NCI-H1436 (cell line): ENCODE measurements at places on chromosomes 16 and 17.

DNA sequence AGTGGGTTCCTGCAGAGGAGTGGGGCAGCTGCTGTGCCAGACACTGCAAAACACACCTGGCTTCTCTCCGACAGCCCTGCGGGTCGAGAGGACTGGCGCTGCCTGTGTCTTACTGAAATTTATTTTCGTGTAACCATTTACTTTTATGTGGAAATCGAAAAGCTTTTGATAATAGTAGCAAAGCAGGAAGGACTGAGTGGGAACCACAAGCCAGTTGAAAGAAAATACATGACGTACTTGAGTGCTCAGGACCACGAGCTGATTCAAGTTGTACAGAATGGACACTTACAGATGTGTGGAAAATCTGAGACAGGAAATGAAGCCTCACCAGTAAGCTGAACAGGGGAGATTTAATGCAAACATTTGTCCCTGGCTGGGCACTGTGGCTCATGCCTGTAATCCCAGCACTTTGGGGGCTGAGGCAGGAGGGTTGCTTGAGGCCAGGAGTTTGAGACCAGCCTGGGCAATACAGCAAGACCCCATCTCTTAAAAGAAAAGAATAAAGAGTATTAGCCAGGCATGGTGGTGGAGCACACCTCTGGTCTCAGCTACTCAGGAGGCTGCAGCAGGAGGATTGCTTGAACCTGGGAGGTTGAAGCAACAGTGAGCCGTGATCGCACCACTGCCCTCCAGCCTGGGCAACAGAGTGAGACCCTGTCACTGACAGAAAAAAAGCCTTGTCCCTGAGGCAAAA lies 11.3 kb upstream of the RPL13 start:
- no peak for DNase-seq

- DNase-seq = no peak
Observed at GRCh38 chr16:4303973-4304372, 11.9 kb upstream of the GLIS2 start.

- no peak for DNase-seq
Observed at GRCh38 chr17:77968788-77969187, 10.3 kb downstream of the TNRC6C start.

DNA sequence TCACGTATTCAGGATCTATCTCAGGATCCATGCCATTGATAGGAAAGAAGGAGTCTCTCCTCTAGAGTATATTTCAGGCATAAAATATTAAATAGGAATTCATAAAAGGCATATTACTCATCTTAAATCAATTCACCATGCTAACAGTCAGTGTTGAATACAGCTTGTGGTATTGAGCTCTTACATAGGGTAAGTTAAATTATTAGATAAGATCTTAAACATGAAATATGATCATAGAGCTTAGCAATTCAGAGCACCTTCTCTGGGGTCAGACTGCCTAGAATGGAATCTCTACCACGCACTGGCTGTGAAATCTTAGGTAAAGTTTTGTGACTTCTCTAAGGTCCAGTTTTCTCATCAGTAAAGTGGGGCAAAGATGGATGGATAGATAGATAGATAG lies 20.7 kb downstream of the MARCHF10 start:
- DNase-seq = no peak

DNA sequence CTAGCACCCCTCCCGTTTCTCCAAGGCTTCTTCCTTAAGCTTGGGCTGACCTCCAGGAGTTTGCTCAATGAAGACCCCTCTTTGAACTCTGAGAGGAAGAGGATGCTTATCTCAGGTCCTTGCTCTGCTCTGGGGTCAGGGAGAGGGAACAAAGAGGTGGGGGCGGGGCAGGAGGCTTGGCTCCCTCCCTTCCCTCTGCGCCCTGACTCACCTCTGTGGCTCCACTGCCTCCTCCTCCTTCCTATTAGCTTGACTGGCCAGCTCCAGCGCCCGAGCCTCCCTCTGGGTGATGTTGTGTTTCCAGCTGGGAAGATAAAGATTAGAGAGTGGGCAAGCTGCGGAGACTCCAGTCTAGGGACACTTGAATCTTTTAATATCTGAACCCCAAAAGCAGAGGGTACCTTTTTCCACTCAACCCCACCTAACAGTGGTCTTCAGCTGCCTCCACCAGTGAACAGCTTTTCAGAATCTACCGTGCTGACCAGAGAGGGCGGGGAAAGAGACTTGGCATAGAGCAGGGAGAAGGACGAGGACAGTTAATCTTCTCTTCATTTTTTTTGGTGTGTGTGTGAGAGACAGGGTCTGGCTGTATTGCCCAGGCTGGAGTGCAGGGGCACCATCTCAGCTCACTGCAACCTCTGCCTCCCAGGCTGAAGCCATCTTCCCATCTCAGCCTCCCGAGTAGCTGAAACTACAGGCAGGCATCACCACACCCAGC lies 6.7 kb downstream of the GIP start:
- DNase-seq = no peak

- no peak for DNase-seq
Observed at GRCh38 chr16:35725949-35726348, 2266.5 kb downstream of the TP53TG3F start.

- no peak for DNase-seq
Observed at GRCh38 chr17:10081571-10082169, 116.7 kb downstream of the GAS7 start.
